Right lung (tissue), 10 donors: ENCODE measurements at places on chromosomes 13 and 19. TPM values are rescaled to one million over a fixed set of nuclear protein-coding genes. Genes with fewer than 3 reads are reported as not detected.

KLK12 gene
- polyA plus RNA-seq: 0.51 TPM

NCR1 gene
- polyA plus RNA-seq: 0.19 TPM

ATXN8OS gene
- polyA plus RNA-seq: not detected

SULT2A1 gene
- not detected for polyA plus RNA-seq

LILRB3 gene
- polyA plus RNA-seq: 1.8 TPM

SIN3B gene
- 51.2 TPM for polyA plus RNA-seq

OR7A5 gene
- not detected for polyA plus RNA-seq

ZNF490 gene
- polyA plus RNA-seq: 5.0 TPM

PABPC3 gene
- polyA plus RNA-seq: 0.98 TPM

TEX26 gene
- polyA plus RNA-seq: 0.57 TPM

KRTDAP gene
- polyA plus RNA-seq: 1.4 TPM

WASF3 gene
- polyA plus RNA-seq: 22.0 TPM

MEGF8 gene
- polyA plus RNA-seq: 39.5 TPM

FREM2 gene
- 49.3 TPM for polyA plus RNA-seq

TNFRSF19 gene
- 101 TPM for polyA plus RNA-seq

TMEM59L gene
- polyA plus RNA-seq: 32.4 TPM

TEX101 gene
- not detected for polyA plus RNA-seq

SUGP2 gene
- polyA plus RNA-seq: 100 TPM

PEG3 gene
- 21.4 TPM for polyA plus RNA-seq

LCP1 gene
- 21.0 TPM for polyA plus RNA-seq

TDRD12 gene
- 0.33 TPM for polyA plus RNA-seq

SPIB gene
- 0.46 TPM for polyA plus RNA-seq

TRAPPC2B gene
- 14.5 TPM for polyA plus RNA-seq

ENOX1 gene
- polyA plus RNA-seq: 6.1 TPM
